ENCODE measurements at places on chromosomes 6 and 20.
A peak's percentile ranks its signal among the peaks of the same experiment; 100 is the strongest.

DNA sequence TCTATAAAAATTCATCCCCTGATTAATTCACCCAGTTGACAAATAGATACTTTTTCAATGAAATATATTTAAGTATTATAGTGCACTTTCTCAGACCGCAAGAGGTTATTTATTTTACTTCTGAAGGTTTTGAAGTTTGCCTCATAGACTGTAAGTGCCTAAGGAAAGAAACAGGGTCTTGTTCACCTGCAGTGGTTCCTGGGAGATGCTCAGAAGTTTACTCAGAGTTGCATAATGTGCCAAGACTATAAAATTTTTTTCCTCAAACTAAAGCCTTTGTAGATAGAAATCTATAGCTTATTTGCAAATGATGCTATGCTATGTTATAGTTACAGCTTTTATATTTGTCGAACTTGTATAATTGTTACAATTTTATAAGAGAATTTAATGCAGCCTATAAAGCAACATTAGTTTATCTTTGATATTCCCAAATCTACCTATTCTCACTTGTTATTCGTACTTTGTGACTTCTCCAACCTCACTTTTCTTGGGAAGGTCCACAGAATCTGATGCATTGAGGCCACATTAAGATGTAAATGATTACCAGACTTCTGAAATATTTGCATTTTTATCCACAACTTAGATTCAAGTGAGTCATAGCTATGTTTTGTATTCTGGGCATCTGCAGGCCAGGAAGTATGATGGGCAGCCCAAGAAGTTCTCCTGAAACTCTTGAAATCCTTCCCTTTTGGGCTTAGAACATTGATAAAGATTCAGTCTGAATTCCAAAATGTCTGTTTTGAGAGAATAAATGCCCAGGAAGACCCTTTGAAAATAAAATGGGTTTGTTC is 35.7 kb downstream of the KCNQ5 start:
- no peak for DNase-seq

DNA sequence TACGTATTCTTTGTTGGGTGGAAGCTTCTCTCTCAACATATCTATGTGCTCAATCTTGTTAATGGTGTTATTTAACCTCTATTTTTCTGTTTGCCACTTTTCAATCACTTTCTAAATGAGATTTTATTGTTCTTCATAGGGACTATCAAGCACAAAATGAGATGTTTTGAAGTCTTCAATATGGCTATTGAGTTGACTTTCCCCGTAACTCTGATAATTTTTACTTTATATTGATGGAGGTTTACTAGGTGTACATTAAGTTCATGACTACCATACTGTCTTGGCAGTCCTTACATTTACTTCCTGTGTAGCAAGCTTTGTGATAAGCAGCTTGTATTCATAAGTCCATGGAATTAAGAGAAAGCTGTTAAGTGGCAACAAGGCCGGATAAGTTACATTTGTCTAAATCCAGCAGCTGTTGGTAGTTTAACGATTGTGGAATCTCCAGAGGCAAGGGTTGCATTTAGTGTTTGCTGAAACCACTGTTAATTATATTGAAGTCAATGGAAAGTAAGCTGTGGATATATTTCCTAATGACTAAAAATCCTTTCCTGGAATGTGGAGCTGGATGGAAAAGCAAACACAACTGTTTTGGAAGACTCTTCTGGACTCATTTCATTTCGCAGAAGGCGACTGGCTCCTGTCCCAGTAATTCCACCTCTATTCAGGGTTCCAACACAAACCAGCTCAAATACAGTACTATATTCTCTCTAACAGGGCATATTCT is 57.3 kb upstream of the SMIM29 start:
- DNase-seq: no peak

DNA sequence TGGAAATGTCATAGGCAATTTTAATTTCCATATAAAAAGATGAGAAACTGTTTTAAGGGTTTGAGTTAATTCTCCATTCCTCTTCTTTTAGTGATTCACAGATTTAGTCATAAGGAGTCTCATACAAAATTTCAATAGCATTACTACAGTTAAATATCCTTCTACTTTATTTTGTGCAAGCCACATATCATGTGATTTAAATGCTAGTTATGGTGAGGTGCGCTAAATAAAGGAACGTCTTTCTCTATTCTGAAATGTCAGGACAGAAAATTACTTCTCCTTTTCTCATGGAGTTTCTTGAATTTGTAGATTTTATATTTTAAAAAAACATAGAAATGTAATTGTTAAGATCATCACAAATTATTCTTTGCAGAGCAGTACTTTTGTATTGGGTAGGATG is 50.0 kb upstream of the SUPT3H start:
- DNase-seq: no peak

- no peak for DNase-seq
These were observed 239.5 kb downstream of the SLC35F1 start for GRCh38 chr6:118146584-118146983.

GRCh38 chr6:90388395-90388794 is 91.8 kb upstream of the BACH2 start:
- DNase-seq: no peak

GRCh38 chr6:150537491-150537890 is 62.2 kb upstream of the PLEKHG1 start:
- no peak for DNase-seq

GRCh38 chr20:52033313-52033712 is 158.3 kb downstream of the ZFP64 start:
- DNase-seq: no peak

DNA sequence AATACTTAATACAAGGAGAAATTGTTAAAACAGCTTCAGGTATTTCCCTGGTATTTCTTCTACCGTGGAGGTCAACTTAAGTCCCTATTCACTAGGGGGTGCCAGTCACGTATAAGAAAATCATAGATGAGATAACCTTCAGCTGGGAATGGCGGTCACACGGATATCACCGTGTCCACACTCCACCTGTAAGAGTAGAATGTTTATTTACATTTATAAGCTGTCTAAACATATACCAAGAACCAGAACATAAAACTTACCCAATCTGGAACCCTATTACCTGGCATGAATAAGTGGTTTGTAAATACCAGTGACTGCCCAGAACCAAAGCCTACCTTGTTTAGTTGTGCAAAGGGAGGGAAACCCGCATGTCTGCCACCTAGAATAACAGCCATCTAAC is 1.9 kb upstream of the ELOVL4 start:
- no peak for DNase-seq

- DNase-seq: no peak
These were observed 137.8 kb downstream of the BTBD9 start for GRCh38 chr6:38501931-38502330.

DNA sequence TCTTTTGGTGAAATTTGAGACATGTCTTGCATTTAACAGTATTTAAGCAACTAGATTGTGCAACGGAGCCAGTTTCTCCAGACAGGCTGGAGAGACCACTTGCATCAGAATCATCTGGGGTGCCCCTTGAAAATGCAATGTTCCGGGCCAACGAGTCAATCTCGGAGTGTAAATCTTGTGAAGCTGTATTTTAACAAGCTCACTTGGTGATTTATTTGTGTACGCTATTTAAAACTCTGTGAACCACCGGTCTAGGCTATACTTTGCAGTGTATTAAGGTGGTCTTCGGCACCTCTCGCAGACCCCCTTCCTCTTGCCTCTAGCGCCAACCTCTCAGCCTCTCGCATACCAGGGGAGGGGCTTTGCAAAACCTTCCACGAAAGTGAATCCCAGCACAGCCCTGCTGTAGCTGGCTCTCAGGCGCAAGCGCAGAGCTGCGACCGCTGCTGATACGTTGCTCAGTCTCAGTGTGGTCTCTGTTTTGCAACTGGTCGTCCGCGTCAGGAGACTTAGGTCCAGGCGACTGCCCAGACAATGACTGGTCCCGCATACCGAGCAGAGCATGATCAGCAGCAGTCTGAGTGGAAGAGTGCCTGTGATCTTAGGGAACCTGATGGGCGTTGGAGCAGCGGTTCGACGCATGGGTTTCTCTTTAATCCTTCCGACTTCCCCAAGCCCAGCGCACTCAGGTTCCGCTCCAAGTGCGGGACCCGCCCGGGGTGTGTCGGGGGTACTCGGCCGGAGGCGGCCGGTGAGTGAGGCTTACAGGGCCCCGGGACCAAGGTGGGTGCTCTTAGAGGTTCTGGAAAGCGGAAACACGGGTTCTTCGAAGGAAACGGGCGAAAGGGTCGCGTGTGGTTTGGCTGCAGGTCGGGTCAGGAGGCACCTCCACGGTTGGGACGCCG is at the start of gene ZNF391:
Gene ZNF391, plus strand, starts transcription at position 467 of the 905 bp plus-strand sequence. CDS start 11,612 bp downstream, outside the sequence.
- peak; percentile 67 for DNase-seq

GRCh38 chr20:23161968-23162696 is 76.0 kb upstream of the CD93 start:
- DNase-seq: no peak

DNA sequence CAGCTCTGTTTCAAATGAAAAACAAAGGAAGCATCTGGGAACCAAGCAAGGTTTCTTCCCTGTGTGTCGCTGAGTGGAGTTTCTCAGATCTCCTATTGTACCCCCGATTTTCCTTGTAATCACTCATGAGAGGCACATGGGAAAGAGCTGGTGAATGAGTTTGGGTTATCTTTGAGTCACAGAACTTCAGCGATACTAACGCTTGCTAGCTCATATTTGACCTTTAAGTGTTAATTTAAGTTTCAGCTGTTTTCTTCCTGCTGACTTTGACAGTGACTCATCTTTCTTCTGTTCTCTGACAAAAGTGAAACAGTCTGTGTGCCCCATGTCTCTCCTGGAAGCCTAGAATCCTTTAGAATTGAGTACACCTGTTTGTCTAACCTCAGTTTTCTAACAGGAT is 261.1 kb upstream of the RGS17 start:
- no peak for DNase-seq

DNA sequence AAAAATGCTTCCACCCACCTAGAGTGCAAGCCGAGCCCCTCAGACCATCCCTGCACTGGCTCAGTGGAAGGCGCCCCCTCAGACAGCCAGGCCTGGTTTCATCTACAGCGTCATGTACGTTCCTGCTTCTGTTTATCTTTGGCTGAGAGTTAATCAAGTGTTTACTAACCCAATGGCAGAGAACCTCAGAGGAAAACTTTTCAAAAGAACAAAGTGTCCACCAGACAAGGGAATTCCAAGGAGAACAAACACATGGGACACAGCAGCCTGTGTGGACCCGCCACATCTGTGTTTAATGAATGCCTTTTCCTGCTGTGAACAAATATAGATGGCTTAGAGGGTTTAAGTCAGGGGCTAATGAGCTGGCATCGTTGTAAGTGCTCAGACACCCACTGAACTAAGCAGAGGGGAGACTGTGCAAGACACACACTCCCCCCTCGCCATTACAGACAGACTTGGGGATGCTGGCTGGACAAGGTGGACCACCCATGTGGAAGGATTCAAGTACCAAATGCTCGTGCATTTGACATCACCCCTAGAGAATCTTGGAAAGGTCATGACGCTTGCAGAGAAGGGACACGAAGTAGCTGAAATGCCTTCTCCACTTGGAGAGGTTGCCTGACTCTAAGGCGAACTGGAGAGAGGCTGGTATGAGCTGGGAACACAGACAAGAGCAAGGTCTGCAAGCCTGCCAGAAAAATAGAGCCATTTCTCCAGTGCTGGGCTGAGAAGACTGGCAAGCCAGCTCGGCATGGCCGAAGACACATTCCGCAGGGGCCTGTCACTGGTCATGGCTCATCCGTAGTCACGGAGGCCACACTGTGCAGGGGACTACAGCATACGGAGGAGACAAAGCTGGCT is 53.5 kb upstream of the NXT1 start:
- peak; percentile 21 for DNase-seq

GRCh38 chr6:32439139-32439538 is 548 bp upstream of the HLA-DRA start:
- DNase-seq: no peak

GRCh38 chr20:56200456-56200855 is 48.1 kb upstream of the MC3R start:
- no peak for DNase-seq

GRCh38 chr6:36526066-36526465 is 21.2 kb downstream of the STK38 start:
- no peak for DNase-seq

- DNase-seq: no peak
These were observed 79.0 kb upstream of the PDE10A start for GRCh38 chr6:165742047-165742446.

- no peak for DNase-seq
These were observed 285.4 kb downstream of the SMOC2 start for GRCh38 chr6:168726312-168726856.

- no peak for DNase-seq
These were observed at the start of gene DACT2 for GRCh38 chr6:168319279-168320111. DACT2 (minus strand) TSS chr6:168319777; CDS start chr6:168319633, 144 bp downstream.

- no peak for DNase-seq
These were observed 111.0 kb downstream of the TBXT start for GRCh38 chr6:166056637-166057036.

- DNase-seq: no peak
These were observed 118.4 kb upstream of the SLC2A12 start for GRCh38 chr6:134170844-134171243.

DNA sequence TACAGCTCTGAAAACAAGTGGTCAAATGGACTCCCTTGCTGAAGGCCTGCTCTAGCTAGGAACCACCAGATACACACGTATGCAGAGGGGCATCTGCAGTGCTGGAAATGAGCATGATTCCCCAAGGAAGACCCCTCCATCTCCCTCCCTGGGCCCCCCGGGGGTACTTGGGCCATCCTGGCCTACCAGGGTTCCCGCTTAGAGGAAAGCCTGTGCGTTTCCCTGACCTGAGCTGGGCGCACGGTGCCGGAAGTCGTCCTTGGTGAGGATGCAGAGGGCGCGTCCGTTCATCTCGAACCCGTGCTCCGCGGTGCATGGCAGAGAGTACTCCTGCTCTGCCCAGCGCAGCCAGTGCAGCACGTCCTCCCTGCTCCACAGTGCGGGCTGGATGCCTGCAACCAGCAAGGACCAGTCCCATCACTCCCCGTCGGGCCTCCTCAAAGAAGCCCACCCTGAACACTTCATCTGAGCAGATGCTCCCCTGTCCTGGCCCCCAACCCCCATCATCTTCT is 11.8 kb downstream of the ETV7 start:
- no peak for DNase-seq

DNA sequence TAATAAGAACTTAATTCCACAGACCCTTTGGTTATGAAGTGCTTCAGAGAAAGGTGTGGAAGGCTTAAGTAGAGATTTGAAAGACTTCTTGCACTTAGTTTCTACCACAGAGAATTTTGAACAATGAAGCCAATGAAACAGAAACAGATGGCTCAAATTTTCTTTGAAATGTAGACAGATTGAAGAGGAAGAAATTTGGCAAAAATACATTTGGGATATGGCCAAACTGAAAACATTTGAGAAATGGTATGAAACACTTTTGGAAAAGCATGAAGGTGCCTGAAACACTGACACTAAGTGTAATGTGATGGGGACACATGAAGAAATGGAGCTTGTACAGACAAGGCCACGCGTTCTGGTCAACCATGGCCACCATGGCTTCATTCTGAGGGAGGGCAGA is 272.4 kb upstream of the EXOC2 start:
- DNase-seq: no peak

GRCh38 chr20:6746901-6747609 is 20.4 kb upstream of the BMP2 start:
- DNase-seq: no peak

DNA sequence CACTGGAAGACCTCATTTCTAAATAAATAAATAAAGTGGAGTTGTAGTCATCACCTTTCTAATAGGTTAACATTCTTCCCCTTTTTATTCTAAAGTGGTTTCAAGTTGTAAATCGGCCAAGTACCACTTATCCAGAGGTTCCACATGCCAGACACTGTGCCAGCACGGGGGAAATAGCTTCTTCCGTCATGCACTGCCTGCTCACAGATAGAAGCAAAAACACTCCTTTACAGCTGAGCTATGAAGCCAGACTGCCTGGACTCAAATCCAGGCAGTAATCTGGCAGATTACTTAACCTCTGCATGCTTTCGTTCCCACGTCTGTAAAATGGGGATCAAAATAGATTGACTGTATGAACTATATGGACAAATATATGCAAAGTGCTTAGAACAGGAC is 17.2 kb upstream of the SCML4 start:
- DNase-seq: no peak

- DNase-seq: no peak
These were observed 83.6 kb downstream of the SCAND1 start for GRCh38 chr20:35870541-35871258.

All from GM04504 (cell line).